ENCODE measurements at places on chromosomes 1 and 21.

- no peak for DNase-seq
Measured at GRCh38 chr1:53862507-53862906, 24.4 kb upstream of the NDC1 start.

- DNase-seq: no peak
Measured at GRCh38 chr1:214584805-214585766, 17.9 kb upstream of the CENPF start.

GRCh38 chr1:31763671-31764311 is 349 bp downstream of the ADGRB2 start:
- no peak for DNase-seq

DNA sequence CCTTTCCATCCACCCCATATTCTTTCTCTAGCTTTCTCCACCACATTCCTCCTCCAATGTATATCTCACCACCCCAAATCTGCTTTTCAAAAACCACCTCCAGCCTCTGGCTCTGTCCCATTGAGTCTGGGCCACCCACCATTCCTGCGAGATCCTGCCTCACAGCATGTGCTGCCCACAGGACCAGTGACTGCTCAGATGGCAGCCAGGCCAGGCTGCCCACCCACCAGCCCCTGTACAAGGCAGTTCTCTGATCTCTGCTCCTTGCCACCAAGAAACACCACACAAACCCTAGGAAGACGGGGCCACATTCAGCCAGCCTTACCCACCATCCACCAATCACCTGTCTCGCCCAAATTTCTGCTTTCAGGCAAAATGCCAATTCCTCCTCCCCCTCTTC is 53.7 kb downstream of the PLEKHA6 start:
- DNase-seq: no peak

- DNase-seq: no peak
Measured at GRCh38 chr1:247482747-247483146, 24.8 kb upstream of the OR2B11 start.

DNA sequence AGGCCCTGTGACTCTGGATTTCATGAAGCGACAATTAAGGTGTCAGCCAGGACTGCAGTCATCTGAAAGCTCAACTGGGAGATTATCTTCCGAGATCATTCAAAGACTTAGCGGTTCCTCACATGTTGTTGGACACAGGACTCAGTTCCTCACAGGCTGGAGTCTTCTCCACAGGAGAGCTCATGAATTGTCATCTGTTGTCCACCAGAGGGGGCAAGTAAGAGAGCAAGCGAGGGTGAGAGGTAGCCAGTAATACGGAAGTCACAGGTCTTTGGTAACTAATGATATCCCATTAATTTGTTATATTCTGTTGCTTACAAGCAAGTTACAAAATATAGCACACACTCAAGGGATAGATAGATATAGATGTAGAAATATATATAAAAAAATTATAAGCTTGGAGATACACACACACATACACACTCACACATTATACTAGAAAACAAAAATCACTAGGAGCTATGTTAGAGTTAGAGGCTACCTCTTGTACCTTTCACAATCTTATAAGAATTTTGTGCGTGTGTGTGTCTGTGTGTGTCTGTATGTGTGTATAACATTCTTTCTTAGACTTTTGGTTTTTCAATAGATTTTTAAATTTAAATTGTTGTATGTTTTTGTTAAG is 1695.3 kb downstream of the BRINP3 start:
- no peak for DNase-seq

DNA sequence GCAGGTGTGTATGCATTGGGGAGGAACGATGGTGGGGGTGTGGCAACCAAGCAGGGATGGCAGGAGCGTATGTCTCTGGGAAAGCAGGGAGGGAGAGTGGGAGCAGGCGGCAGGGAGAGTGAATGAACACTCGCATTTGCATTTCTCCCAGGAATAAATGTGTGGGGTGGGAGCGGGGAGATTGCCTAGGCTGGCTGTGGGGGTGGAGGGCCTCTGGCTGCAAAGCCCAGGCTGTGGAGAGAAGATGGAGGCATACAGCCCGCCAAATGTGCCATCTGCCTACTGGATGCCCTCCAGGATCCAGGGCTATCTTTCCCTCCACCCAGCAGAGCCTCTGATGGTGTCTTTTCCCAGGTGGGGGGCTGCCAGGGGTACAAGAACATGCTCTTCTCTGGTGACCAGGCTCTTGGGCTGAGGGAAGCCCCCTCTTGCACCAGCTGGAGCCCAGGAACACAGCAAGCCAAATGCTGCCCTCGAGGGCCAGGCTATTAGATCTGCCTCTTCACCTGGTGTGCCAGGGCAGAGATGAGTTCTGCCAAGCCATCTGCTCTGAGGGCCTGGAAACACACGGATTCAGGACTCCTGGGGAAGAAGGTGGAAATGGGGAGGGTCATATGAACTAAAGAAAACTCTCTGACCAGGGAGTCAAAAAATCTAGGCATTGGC is 1.7 kb upstream of the OPTC start:
- no peak for DNase-seq

DNA sequence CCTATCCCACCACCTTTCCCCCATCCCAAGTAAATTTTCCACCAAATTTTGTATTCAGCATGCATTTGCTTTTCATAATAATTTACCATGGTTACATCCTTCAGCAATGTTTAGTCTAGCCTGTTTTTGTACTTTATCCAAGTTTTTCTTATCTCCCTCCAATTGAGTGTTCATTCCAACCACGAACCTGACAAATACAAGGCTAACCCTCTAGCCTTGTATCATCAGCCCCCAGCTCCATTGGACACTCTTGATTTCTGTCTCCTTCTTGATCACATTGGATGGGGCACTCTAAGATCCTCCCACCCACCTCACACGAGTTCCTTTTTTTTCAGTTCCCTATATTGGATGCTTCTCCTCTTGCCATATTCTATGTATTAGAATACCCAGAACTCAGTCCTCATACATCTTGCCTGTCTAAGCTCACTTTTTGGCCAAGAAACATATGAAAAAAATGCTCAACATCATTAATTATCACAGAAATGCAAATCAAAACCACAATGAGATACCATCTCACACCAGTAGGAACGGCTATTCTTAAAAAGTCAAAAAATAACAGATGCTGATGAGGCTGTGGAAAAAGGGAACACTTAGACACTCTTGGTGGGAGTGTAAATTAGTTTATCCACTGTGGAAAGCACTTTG is 40.5 kb upstream of the SLC35F3 start:
- no peak for DNase-seq

GRCh38 chr1:208077232-208078075 is 166.5 kb upstream of the CD34 start:
- DNase-seq: no peak

DNA sequence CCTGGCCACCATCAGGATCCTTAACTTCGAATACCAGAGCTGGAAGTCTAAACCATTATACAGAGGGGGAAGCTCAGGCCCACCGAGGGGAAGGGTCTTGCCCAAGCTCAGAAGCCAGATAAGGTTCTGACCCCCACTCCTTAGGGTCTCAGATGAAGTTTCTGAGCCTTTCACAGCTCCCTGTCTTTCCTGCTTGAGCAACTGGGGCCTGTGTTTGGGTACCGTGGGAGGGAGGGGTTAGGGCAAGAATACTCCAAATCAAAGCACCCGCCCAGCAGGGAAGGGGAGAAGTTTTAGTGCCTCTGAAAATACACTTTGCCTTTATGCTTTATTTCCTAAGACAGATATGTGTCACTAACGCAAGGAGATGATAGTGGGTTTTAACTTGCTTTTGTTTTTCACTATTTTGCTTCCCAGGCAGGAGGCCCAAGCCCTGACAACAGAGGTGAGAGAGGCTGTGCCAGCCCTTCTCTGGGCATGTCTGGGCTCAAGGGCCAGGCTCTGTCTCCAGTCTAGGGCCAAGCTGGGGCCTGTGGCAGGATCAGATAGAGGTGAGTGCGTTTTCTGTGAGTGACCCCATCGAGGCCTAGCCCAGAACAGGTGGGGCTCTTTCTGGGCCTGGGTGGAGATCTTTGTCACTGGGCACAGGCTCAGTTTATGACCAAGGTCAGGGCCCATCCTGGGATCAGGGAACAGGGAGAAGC is 20.5 kb upstream of the TENT5B start:
- DNase-seq: no peak

- DNase-seq: no peak
Measured at GRCh38 chr1:90781534-90781933, 64.4 kb upstream of the BARHL2 start.

DNA sequence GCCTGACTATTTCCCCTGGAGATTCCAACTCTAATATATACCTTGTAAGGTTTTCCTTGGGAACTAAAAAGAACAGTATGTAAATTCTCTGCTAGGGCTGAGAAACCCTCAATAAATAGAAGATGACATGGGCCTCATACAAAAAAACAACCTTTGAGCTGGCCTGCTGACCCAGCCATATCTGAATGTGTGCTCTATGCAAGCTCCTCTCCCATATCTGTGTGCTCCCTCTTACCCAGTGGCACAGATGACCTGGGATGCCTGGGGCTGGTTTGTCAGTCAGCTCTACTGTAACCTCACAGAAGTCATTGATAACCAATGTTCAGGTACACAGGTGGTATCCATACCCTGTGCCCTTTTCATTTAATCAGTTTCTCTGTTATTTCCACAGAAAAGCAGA is 329.2 kb downstream of the SEC16B start:
- no peak for DNase-seq

DNA sequence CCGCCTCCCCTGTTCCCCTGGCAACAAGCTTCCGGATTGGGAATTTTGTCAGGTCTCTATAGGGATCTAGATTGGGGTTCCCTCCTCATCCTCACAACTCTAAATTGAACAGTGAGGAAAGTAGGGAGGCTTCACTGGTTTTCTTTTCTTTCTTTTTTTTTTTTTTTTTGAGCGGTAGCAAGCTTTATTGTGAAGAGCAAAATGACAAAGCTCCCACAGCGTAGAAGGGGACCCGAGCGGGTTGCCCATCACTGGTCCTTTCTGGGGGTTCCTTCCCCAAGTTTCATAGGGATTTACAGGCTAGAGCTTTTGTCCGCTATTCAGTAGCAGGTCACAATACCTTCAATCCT is 10.3 kb downstream of the ARHGEF2 start:
- DNase-seq: no peak

- DNase-seq: no peak
Measured at GRCh38 chr21:38798481-38798882, 7.2 kb upstream of the ETS2 start.

- DNase-seq: no peak
Measured at GRCh38 chr1:157984469-157984868, 9.0 kb upstream of the KIRREL1 start.

GRCh38 chr1:157288996-157289395 is 150.8 kb upstream of the ETV3 start:
- no peak for DNase-seq

DNA sequence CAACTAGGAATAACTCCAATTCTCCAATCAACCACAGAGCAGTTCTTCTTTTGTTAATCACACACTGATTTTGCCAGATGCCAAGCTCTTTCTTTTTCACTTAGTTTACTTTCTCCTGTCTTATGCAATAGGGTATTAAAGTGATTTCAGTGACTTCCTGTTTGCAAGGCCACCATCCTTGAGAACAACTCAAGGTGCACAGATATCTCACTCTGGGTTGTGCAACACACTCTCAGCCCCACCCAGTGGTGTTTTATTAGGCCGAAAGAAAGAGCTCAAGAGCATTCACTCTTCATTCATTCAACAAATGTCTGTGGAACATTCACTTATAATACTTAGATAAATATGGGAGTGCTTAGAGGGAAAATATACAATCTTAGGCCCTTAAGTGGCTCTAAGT is 352.5 kb downstream of the ZNF326 start:
- no peak for DNase-seq

DNA sequence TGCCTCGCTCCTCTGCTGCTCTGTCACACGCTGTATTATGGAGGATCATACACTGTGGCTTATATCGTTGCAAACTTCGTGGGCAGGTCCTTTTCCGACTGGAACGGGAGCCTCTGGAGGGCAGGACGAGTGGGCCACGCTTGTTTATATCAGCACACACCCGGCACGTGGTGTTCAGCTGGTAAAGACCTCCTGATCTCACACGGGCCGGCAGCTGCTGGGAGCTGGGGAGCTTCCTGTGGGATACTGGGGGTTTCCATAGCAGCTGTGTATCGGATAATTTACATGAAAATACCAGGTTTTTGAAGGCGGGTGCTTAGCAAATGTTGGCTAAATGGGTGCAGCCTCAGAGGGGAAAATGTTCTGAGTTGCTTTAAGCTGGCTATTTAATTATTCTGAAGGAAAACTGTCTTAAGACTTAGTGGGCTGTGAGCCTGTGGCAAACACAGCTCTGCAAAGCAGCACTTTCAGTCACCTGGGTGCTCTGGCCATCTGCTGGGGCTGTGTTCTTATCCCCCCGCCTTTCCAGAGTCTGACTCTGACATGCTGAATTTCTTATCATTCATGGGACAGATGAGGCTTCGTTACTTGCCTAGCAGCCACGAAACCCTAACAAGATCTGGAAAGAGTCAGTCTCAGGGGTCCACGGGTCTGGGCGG is 103.6 kb upstream of the GCLM start:
- DNase-seq: no peak

DNA sequence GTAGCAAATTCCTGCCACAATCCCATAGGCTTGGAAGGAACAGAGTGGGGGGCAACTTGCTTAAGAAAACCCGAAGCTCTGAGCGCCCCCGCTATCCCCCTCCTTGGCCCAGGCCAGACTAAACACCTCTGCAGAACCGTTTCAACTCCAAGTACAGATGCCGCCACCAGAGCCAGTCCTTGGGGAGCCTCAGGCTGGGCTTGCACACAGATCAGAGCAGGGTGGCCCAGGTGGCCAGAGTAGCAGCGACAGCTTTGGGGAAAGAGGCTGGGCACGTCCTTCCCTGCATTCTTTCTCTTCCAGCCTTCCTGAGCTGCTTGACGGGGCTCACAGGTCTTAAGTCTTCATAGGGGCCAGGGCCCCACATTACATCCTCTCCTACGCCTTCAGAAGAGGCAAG is 181.6 kb upstream of the ZC3H12A start:
- no peak for DNase-seq

- DNase-seq: no peak
Measured at GRCh38 chr1:178530037-178530402, 17.1 kb downstream of the TEX35 start.

DNA sequence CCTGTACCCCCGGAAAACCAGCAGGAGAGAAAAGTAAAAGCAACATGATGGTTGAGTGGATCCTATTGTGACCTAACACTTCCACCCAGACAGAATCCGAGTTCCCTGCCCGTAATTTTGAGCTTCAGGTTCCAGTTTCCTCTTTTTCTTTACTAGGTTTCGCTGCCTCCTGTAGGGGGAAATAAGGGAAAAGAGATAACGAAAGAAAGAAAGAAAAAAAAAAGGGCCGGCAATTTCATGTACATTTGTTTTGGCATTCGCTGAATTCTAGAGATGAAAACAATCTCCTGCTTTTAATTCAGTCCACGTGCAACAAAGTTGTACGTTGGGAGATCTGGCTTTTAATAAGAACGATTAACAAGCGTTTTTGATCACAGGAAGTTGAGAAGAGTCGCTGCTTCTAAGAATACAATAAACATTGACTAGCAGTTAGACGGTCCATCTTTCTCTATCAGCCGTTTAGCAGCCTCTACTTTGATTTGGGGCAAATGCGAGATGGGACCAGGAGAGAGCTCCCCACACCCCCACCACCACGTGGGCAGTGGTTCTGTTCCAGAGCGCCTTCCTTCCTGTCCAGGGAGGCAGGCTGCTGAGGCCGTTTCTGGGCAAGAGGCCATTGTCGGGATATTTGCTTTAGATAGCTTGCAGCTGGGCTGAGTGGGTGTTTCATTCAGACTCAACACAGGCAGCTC is 155.9 kb upstream of the RUNX1 start:
- DNase-seq: no peak
